ENCODE measurements at places on chromosomes 5 and 9.

- no peak overlapping the region for H3K4me3 ChIP-seq
- no peak overlapping the region for H3K27ac ChIP-seq
- H3K27me3 ChIP-seq, result no peaks in the 10 kb centered on the region
- no peak for DNase-seq
- no peaks in the 10 kb centered on the region for H3K4me1 ChIP-seq
These were observed 41.4 kb upstream of the RNU6ATAC start for GRCh38 chr9:134205672-134206310.

- no peaks in the 10 kb centered on the region for H3K4me1 ChIP-seq
- H3K36me3 ChIP-seq, result no peaks in the 10 kb centered on the region
- no peak overlapping the region for H3K27ac ChIP-seq
These were observed 236.6 kb downstream of the DEPDC1B start for GRCh38 chr5:60463179-60463868.

DNA sequence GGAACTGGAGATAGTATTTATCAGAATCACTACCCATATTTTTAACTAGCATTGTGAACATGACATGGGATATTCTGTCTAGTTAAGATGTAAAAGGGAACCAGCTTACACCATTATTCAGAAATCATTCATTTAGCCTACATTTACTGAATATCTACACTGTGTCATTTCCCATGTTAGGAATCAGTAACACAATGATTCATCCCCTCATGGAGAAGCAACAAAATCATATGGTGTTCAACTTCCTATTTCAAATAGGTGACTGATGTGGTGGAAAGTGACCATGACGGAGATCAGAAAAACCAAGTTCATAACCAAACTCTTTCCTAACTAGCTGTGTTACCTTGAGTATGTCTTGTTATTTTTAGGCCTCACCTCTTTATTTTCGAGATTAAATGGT lies 550.0 kb upstream of the TUSC1 start:
- H3K4me3 ChIP-seq, result no peak overlapping the region
- no peak for DNase-seq
- H3K4me1 ChIP-seq, result no peaks in the 10 kb centered on the region
- H3K27me3 ChIP-seq, result no peaks in the 10 kb centered on the region
- H3K27ac ChIP-seq, result no peak overlapping the region

DNA sequence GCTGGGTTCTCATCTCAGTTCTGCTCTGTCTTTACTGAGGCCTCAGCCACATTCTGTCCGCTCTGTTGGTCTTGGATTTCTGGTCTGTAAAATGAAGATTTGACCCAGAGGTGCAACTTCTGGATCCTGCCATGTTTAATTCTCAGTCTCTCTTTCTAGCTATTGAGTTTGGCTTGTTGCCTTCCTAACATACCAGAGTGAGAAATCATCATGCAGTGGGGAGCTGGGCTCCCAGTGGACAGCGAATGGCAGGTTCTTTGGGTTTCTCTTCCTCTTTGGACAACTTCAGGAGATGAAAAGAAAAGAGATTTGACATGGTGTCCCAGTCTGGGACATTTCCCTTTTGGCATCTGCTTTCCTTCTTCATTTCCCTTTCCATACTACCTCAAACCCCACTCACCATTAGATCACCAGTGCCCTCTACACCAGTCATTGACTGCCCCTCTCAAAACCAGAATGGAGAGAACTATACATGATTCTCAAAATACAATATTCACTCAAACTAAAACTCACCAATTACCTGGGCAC lies 334.7 kb downstream of the ACTL7B start:
- H3K27ac ChIP-seq, result no peak overlapping the region
- no peak overlapping the region for H3K4me3 ChIP-seq
- no peaks in the 10 kb centered on the region for H3K27me3 ChIP-seq
- no peaks in the 10 kb centered on the region for H3K36me3 ChIP-seq
- no peak for DNase-seq
- H3K4me1 ChIP-seq, result no peaks in the 10 kb centered on the region

DNA sequence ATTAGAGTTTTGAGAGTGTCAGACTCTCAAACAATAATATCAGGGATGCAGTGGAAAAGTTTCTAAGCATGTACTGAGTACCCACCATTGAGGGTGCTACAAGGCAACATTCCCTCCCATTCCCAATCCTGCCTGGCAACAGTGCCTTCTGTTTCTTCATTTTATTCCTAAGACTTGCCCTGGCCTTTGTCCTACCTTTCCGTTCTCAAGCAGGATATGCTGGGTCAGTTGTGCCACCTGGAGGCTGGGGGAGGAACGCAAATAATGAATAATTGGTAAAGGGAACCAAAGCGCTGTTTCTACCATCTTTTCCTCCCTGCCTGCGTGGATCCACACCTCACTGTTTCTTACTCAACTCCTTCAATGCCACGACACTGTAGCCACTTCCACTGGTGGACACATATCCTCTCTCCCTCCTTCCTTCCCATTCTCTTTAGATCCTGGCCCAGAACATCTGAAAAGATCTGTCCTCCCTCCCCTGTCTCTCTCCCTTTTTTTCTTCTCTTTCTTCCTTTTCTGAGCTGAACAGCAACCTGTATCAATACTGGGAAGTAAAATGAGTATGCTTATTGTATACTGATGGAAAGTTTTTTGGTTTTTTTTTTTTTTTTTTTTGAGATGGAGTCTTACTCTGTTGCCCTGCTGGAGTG lies 149.5 kb downstream of the C9orf152 start:
- H3K27me3 ChIP-seq, result no peaks in the 10 kb centered on the region
- no peak overlapping the region for H3K27ac ChIP-seq
- H3K36me3 ChIP-seq, result no peaks in the 10 kb centered on the region
- no peaks in the 10 kb centered on the region for H3K4me1 ChIP-seq

DNA sequence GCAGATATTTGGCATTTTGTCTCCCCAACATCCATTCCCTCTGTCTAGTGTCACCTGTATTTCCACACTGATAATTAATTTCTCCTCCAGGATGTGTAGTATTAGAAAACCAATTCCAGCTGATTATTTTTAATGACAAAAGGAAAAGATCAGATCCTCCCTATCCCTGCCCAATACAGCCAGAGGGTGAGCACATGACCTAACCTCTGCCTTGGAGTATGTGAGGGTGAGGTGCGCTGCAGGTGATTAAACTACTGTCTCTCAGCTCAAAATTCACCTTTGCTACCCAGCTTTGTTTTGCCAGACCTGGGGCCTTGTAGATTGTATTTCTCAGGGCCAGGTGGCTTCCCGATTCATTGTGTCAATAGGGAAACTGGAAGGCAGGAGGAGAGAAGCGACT lies 402.1 kb downstream of the PRELID2 start:
- DNase-seq, result no peak
- no peaks in the 10 kb centered on the region for H3K4me1 ChIP-seq
- H3K27ac ChIP-seq, result no peak overlapping the region
- H3K4me3 ChIP-seq, result no peak overlapping the region

- H3K27ac ChIP-seq, result no peak overlapping the region
- no peaks in the 10 kb centered on the region for H3K27me3 ChIP-seq
- no peak overlapping the region for H3K4me3 ChIP-seq
- no peaks in the 10 kb centered on the region for H3K4me1 ChIP-seq
- no peak for DNase-seq
These were observed 418.0 kb downstream of the SPATA31D1 start for GRCh38 chr9:82406456-82407085.

DNA sequence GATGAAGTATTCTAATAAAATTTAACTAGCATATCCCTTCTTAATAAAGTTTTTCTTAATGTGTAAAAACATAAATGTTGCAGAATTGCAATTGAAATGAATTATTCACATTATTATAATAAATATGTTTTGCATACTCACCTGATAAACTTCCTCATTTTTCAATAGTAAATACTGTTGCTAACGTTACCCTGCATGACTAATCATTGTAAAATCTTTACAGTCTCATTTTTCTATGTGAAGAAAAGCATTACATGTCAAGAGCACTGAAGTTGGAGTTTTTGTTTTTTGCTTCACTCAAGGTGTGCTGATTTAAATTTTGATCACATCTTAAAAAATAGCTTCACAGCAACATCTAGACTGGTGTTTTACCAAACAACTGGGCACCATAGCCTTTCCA lies 157.2 kb upstream of the CDH18 start:
- no peak overlapping the region for H3K4me3 ChIP-seq
- H3K4me1 ChIP-seq, result no peaks in the 10 kb centered on the region
- H3K27ac ChIP-seq, result no peak overlapping the region
- no peaks in the 10 kb centered on the region for H3K36me3 ChIP-seq
- no peak for DNase-seq
- H3K27me3 ChIP-seq, result no peaks in the 10 kb centered on the region

- H3K27me3 ChIP-seq, result no peaks in the 10 kb centered on the region
- no peaks in the 10 kb centered on the region for H3K4me1 ChIP-seq
- H3K27ac ChIP-seq, result no peak overlapping the region
- no peak overlapping the region for H3K4me3 ChIP-seq
- DNase-seq, result no peak
These were observed 28.4 kb downstream of the PSAT1 start for GRCh38 chr9:78325343-78325742.

DNA sequence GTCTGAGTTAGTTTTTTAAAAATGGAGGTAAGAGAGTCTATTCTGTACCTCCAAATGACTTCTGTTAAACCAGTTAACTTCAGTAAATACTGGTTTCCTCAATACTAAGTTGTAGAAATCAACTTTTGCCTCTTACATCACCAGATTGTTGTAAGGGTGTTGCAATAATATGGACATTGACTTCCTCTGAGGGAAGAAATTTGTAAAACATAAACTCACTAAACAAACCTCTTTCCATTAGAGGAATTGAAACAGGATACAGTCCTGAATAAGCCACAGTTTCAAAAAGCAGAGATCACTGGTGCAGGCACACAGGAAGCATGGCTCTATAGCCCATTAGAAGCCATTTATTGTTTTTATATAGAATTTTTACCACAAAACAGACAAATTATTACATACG lies 32.7 kb upstream of the SLCO6A1 start:
- no peaks in the 10 kb centered on the region for H3K36me3 ChIP-seq
- no peak for DNase-seq
- H3K27ac ChIP-seq, result no peak overlapping the region
- no peaks in the 10 kb centered on the region for H3K27me3 ChIP-seq
- no peaks in the 10 kb centered on the region for H3K4me1 ChIP-seq

DNA sequence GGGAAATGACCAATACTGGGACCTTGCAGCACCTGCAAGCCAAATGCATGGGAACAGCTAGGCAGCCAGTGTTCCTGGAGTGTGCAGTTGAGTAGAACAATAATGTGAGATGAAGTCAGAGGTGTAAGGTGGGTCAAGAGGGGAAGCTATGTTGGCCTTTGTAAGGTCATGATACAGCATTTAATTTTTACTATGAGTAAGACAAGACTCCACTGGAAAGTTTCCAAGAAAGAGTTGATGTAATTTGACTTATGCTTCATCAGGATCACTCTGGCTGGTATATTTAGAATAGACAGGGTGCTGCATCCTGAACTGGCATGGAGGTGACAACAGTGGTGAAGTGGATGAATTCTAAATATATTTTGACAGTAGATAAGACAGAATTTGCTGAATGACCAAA lies 744.8 kb downstream of the KCTD16 start:
- no peaks in the 10 kb centered on the region for H3K27me3 ChIP-seq
- H3K4me3 ChIP-seq, result no peak overlapping the region

GRCh38 chr9:125330587-125330986 lies 69.0 kb downstream of the GAPVD1 start:
- H3K36me3 ChIP-seq, result peaks cover 14% of the 10 kb centered on the region
- no peak overlapping the region for H3K27ac ChIP-seq
- DNase-seq, result no peak
- H3K4me1 ChIP-seq, result no peaks in the 10 kb centered on the region
- H3K27me3 ChIP-seq, result no peaks in the 10 kb centered on the region

- no peaks in the 10 kb centered on the region for H3K4me1 ChIP-seq
- peaks cover 6% of the 10 kb centered on the region for H3K27me3 ChIP-seq
- no peaks in the 10 kb centered on the region for H3K36me3 ChIP-seq
- no peak overlapping the region for H3K27ac ChIP-seq
These were observed 171.8 kb downstream of the FSTL4 start for GRCh38 chr5:133440467-133441115.

DNA sequence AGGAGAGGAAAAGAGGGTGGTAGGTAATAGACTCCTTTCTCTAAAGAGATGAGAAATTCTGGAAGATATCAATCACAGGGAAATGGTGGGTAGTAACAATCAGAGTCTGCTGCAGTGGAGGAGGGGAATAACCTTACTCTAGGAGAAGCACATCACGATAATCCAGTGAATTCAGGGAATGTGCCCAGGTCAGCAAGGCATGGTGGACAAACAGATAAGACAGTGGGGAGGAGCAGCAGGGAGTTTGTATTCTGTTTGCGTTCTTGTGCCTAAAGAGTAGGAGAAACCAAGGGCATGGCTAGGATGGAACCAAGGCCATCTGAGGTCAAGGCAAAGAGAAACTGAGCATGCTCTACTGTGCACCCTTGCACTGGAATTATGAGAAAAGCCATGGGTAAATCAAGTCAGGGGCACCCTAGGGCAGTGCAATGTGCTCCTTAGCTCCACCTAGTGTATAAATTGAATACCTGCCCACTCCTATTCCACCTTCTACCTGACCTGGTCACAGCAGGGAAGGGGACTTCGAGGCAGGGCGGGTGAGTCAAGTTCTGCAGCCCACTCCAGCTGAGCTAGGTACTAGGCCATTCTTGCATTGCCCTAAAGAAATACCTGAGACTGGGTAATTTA lies 31.6 kb downstream of the RETREG1 start:
- no peak overlapping the region for H3K27ac ChIP-seq
- H3K36me3 ChIP-seq, result no peaks in the 10 kb centered on the region
- no peaks in the 10 kb centered on the region for H3K27me3 ChIP-seq
- no peak for DNase-seq

DNA sequence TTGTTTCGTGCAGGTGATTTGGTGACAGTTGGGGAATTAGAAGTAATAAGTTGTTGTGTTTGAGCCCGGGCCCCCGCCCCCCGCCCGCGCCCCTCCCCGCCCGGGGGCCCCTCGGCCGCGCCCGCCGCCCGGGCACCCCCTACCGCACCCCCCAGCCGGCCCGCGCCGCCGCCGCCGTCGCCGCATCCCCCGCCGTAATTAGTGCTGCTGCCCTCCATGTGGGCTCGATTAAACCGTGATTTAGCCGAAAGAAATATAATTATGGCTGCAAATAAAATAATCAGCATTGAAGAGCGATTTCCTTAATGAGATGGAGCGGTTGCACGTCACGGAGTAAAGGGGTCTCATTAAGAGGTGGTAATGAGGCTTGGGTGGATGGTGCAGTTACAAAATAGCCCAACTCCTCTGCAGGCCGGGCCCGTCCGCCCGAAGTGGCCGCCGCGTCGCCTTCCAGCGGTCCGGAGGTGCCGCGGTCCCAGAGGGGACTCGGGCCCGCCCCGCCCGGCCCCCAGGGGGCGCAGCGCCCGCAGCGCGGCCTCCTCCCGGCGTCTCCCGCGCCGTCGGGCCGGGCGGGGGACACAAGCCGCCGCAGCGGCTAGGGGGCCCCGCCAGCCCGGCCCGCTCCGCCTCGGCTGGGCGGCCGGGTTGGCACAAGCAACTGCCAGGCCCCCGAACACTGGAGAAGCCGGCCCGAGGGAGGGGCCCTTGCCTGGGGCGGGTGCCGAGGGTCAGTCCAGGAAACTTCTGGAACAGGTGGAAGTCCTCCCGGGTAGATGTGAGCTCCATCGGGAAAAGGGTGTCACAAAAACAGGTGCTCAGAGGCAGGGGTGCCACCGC lies 6.9 kb upstream of the OTP start:
- H3K27me3 ChIP-seq, result peaks cover 19% of the 10 kb centered on the region
- no peak for DNase-seq
- H3K4me1 ChIP-seq, result no peaks in the 10 kb centered on the region

GRCh38 chr5:172733131-172733973 lies 37.6 kb downstream of the DUSP1 start:
- H3K27ac ChIP-seq, result peak overlapping the region; percentile 78
- peaks cover 23% of the 10 kb centered on the region for H3K4me1 ChIP-seq
- no peaks in the 10 kb centered on the region for H3K27me3 ChIP-seq
- no peak overlapping the region for H3K4me3 ChIP-seq

Measured in Panc1 (cell line).